Psoas muscle (tissue), 8 donors: ENCODE measurements at places on chromosomes 12 and 14. TPM values are rescaled to one million over a fixed set of nuclear protein-coding genes. Genes with fewer than 3 reads are reported as not detected.

Gene AMN1
- total RNA-seq = 13.8 TPM

Gene KRT73
- not detected for total RNA-seq

Gene RNASE3
- total RNA-seq = not detected

Gene MYF5
- 2.3 TPM for total RNA-seq

Gene FAM216A
- total RNA-seq = 2.8 TPM

Gene MORN3
- total RNA-seq = not detected

Gene NOVA1
- total RNA-seq = 2.6 TPM

Gene TRPV4
- total RNA-seq = 0.07 TPM

DNA sequence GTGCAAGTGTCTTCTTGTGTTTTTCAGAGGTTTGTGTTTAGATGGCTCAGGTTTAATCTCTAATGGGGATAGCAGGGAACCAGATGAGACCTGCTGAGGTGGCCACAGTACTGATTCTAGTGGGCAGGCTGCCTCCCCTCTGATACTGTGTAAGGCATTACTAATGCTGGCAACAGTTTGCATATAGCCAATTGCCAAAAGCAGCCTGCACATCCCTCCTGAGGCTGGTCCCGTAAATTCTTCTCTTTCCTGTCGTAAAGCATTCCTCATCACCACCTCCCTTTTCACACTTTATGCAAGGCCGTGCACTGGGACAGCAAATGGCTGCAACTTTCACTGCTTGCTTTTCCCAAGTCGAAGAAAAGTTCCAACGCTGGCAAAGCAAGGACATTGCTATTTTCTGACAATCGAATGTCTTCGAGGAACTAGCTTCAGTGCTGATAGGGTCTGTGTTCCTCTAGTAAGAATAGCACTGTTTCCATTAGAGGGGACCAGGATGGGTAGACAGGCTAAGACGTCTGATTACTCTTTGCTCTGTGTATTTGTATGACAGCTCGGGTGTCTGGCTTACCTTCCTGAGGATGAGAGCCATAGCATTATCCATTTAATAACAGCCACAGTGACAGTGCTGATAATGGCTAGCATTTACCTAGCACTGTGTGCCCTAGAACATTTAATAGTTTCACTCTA lies 178.2 kb upstream of the HIF1A start:
- H3K4me1 ChIP-seq = peaks cover 23% of the 10 kb centered on the region
- H3K4me3 ChIP-seq = no peak overlapping the region

DNA sequence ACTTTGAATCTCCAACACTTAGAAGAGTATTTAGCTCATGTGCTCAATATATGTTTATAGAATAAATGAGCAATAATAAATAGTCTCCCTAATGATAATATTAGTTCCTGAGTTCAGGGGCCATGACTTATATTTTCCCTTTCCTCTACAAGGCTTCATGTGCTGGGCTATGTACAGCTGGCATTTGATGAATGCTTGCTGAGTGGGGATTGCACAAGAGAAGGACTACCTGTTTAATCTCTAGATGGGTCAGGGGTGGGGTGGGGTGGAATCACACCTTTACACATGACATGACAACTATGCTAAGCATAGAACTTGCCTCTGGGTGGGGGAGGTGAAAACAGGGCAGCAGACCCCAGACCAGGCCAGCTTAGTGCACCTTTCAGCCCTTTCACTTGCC lies 7.6 kb upstream of the ABHD12B start:
- H3K27ac ChIP-seq = no peak overlapping the region
- no peak overlapping the region for H3K4me3 ChIP-seq

DNA sequence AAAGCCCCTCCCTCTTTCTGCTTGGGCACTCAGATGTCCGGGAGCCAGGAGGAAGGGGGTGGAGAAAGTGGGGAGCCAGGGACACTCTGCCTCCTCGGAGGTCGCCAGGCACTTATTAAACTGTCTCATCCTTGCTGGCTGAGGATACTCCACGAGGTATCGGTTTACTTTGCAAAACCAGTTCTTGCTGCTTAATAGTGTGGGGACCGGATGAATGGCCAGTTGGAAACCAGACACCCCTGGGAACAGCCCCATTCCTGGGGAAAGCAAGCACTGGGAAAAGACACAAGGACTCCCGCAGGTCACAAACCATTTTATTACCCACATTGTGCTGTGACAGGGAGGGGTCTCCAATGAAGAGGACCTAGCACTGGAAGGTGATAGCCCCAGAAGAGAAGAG lies 34.2 kb downstream of the CCDC88C start:
- H3K27me3 ChIP-seq = no peaks in the 10 kb centered on the region
- H3K4me1 ChIP-seq = no peaks in the 10 kb centered on the region
- peak; percentile 26 for DNase-seq
- no peak overlapping the region for H3K27ac ChIP-seq
- no peaks in the 10 kb centered on the region for H3K36me3 ChIP-seq

- H3K4me3 ChIP-seq = no peak overlapping the region
- no peaks in the 10 kb centered on the region for H3K36me3 ChIP-seq
- no peak overlapping the region for H3K27ac ChIP-seq
- peaks cover 13% of the 10 kb centered on the region for H3K4me1 ChIP-seq
Measured at GRCh38 chr14:102827716-102828115, 50.5 kb downstream of the TRAF3 start.

GRCh38 chr12:24947541-24948419 lies 1.1 kb downstream of the BCAT1 start:
- peak overlapping the region; percentile 65 for H3K4me3 ChIP-seq
- no peak for DNase-seq
- H3K4me1 ChIP-seq = no peaks in the 10 kb centered on the region
- H3K27ac ChIP-seq = no peak overlapping the region
- H3K27me3 ChIP-seq = peaks cover 18% of the 10 kb centered on the region

DNA sequence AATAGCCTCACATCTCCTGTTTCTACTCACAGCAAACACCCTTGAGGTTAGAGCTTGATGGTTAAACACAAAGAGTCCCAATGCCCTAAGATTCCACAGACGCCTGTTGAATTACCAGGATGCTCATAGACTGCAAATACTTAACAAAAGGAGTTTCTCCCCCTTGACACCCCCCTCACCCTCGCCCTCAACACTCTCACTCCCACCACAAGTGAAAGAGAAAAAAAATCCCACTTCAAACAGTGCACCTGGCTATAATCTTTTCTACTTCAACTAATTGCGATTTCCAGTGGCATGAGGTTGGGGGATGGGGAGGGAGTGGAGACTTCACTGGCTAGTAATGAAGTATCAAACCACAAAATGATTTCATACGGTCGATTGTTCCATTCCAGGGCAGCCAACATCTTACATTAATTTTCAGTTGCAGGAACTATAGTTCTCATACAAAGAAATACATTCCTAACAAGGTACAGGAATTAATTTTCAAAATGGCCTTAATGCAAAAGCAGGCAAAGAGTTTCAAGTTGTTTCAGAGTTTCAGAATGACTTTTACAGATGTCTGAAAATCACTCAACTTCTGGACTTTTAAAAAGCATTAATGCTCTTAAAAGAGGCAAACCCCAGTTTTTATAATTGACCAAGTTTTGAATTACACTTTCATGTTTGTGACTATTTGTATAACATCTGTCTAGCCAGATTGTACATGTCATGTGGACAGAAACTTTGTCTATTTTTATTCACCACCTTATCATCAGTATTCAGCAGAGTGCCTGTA lies 390.7 kb downstream of the C12orf75 start:
- H3K4me1 ChIP-seq = no peaks in the 10 kb centered on the region
- H3K4me3 ChIP-seq = no peak overlapping the region

GRCh38 chr14:103491691-103492090 lies 30.9 kb downstream of the CKB start:
- DNase-seq = no peak
- H3K27me3 ChIP-seq = no peaks in the 10 kb centered on the region
- H3K27ac ChIP-seq = peak overlapping the region; percentile 32
- H3K4me1 ChIP-seq = peaks cover 55% of the 10 kb centered on the region
- H3K4me3 ChIP-seq = no peak overlapping the region
- peaks cover 2% of the 10 kb centered on the region for H3K36me3 ChIP-seq

- H3K36me3 ChIP-seq = no peaks in the 10 kb centered on the region
- no peaks in the 10 kb centered on the region for H3K27me3 ChIP-seq
- no peaks in the 10 kb centered on the region for H3K4me1 ChIP-seq
- no peak for DNase-seq
Measured at GRCh38 chr14:67863223-67863622, 43.6 kb downstream of the RAD51B start.

GRCh38 chr12:127583041-127583440 lies 683.9 kb upstream of the TMEM132C start:
- no peak overlapping the region for H3K27ac ChIP-seq
- no peak overlapping the region for H3K4me3 ChIP-seq

GRCh38 chr12:120110550-120111501 lies 5.7 kb downstream of the RAB35 start:
- no peaks in the 10 kb centered on the region for H3K27me3 ChIP-seq
- H3K4me3 ChIP-seq = no peak overlapping the region
- DNase-seq = peak; percentile 81
- H3K27ac ChIP-seq = no peak overlapping the region

DNA sequence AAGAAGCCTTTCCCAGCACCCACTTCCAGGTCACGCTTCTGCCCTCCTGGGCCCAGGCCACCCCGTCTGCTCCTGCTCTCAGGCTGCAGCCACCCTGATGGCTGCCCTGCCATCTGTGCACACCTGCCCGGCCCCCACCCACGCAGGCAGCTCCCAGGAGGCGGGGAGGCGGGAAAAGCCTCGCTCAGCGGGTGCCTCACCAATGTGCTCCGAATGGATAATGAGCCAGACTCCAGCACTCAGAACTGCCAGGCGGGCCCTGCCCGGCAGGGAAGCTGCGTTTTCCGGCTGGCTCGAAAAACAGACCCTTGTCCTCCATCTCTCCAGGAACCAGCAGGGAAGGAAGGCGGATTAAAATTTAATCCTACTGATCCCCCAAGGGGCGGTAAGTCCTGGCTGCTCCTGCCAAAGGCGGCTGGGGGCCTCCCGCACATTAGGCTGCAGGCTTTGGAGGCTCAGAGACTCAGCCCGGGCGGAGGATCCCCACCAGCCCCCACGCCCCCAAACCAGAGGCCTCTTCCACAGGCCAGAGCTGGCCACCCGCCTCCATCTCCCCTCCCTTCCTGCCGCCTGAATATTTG lies 104.0 kb downstream of the NCOR2 start:
- no peak overlapping the region for H3K27ac ChIP-seq
- H3K4me1 ChIP-seq = peaks cover 10% of the 10 kb centered on the region
- no peak for DNase-seq
- H3K4me3 ChIP-seq = no peak overlapping the region

DNA sequence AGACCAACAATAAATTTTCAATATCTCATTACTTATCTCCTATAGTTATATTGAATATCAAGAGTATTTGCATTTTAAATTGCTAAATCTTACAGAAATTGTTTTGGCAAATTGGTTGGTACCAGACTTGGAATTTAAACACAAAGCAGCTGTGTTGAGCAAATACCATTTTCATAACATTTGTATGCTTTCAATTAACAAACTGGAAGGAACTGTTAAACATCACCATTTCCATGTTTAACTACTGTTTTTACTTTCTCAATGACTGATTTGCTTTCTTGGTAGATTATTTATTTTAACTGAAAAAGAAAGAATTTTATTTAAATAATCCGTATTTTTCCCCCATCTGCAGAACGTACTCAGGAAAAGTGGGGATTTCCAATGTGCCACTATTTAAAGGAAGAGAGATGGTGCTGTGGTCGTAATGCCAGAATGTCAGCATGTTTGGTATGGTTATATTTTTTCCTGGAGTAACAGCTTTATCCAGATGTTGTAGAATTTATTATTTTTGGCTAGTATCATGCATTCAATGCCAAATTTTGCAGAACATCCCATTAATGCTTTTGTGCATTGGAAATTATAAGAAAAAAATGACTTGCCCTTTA lies 72.3 kb downstream of the METTL25 start:
- no peaks in the 10 kb centered on the region for H3K4me1 ChIP-seq
- no peaks in the 10 kb centered on the region for H3K27me3 ChIP-seq
- no peaks in the 10 kb centered on the region for H3K36me3 ChIP-seq
- no peak for DNase-seq

GRCh38 chr14:57461777-57462320 lies 31.8 kb downstream of the CCDC198 start:
- H3K4me1 ChIP-seq = no peaks in the 10 kb centered on the region
- DNase-seq = no peak
- H3K27me3 ChIP-seq = no peaks in the 10 kb centered on the region

- DNase-seq = no peak
- H3K27me3 ChIP-seq = no peaks in the 10 kb centered on the region
- H3K4me1 ChIP-seq = no peaks in the 10 kb centered on the region
Measured at GRCh38 chr14:20905676-20906075, 14.5 kb downstream of the RNASE3 start.

DNA sequence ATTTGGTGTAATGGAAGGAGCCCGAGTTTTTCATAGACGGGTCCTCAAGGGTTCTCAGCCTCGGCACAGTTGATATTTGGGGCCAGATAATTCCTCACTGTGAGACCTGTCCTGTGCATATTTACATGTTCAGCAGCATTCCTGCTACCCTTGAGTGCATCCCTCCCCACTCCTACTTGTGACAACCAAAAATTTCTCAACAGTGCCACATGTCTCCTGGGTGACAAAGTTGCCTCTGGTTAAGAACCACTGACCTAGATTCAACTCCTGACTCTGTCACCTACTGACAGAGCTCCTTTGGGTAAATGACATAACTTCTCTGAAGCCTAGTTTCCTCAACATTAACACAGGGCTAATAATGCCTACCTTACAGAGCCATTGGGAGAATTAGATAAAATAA lies 60.4 kb downstream of the TTC9 start:
- no peaks in the 10 kb centered on the region for H3K36me3 ChIP-seq
- H3K27ac ChIP-seq = no peak overlapping the region
- no peak overlapping the region for H3K4me3 ChIP-seq
- no peaks in the 10 kb centered on the region for H3K27me3 ChIP-seq
- DNase-seq = no peak

DNA sequence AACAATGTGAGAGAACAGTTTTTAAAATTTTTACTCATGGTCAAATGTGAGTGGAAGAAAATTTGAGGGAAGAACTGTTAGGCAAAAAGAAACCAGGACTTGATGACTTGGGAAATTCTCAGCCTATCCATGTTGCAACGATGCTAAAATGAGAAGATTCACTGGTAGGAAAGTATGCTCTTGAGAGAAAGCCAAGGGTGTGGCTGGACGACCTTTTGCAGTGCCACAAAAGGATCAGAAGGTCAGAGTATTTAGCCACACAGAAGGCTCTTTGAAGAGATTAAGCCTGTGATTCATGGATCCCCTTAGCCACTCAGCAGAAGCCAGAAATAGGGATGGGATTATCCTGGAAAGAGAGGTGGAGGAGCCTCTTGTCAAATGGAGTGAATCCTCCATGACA lies 336.8 kb downstream of the LRIG3 start:
- H3K4me1 ChIP-seq = no peaks in the 10 kb centered on the region
- DNase-seq = no peak
- no peaks in the 10 kb centered on the region for H3K27me3 ChIP-seq

DNA sequence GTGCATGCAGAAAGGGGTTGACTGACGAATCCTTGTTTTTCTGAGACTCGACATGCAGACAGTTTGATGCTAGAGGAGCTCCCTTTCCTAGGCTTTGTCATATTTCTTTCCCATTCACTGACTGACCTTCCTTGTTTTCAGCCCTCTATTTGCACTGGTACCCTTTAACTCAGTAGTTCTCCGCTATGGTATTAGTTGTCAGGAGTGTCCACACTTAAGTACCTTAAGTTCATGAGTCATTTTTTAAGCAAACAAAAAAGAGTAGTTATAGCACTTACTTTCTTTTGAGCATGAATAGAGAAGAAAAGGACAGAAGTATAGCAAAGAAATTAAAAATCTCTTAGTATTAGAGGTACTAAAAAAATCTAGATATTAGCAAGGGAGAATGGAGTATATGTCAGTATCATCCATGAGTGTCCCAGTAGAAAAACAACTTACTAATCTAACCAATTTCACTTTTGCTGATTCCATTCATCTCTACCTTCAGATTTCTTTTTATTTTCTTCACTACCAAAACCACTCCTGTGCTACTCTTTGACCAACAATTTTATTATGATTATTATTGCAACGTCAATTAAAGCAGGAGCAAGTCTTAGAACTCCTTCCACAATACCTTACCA lies 8.3 kb downstream of the ATP2B1 start:
- H3K4me3 ChIP-seq = no peak overlapping the region
- H3K4me1 ChIP-seq = peaks cover 49% of the 10 kb centered on the region
- H3K36me3 ChIP-seq = no peaks in the 10 kb centered on the region
- no peaks in the 10 kb centered on the region for H3K27me3 ChIP-seq
